ENCODE measurements at places on chromosomes 16 and 17.

- no peak for DNase-seq
Measured at GRCh38 chr16:47140686-47141085, 3.1 kb downstream of the NETO2 start.

DNA sequence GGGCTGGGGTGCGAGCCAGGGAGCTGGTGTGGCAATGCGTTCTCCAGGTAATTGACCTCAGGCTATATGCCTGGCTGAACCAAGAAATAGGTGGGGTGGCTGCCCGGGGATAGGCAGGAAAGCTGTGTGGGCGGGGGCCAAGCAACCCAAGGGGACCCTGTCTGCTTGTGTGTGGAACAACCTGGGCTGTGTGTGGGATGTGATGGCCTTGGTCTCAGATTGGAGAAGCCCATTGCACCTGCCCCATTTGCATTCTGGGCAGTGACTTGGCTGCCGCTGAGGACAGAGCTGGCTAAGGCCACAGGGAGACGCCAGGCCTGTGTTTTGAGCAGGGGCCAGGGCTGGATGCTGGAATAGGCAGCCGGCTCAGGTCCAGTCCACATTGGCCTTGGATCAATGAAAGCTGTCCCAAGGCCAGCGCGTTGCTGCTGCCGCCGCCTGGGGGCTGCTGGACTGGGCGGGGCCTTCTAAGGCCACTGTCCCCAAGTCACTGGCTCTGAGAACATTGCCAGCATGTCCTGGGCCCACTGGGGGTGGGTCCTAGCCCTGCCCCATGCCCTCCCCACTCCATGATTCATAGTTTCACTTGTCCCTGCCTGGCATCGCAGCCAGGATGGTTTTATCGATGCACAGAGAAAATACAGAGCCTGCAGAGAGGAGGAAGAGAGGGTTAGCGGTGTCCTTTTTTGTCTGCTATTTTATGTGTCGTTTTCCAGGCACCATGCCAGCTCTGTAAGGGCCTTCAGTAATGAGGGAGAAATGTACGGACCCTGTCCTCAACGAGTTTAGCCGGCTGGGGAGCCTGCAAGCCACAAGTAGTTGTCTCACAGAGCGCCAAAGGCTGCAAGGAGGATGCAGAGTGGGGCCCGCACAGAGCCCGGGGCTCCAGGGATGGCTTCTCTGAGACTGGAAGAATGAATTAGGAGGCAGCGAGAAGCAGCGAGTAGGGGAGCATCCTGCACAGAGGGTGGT is 43.9 kb downstream of the NKD1 start:
- DNase-seq: no peak

GRCh38 chr17:68783861-68784260 is 171.3 kb downstream of the ABCA8 start:
- no peak for DNase-seq

DNA sequence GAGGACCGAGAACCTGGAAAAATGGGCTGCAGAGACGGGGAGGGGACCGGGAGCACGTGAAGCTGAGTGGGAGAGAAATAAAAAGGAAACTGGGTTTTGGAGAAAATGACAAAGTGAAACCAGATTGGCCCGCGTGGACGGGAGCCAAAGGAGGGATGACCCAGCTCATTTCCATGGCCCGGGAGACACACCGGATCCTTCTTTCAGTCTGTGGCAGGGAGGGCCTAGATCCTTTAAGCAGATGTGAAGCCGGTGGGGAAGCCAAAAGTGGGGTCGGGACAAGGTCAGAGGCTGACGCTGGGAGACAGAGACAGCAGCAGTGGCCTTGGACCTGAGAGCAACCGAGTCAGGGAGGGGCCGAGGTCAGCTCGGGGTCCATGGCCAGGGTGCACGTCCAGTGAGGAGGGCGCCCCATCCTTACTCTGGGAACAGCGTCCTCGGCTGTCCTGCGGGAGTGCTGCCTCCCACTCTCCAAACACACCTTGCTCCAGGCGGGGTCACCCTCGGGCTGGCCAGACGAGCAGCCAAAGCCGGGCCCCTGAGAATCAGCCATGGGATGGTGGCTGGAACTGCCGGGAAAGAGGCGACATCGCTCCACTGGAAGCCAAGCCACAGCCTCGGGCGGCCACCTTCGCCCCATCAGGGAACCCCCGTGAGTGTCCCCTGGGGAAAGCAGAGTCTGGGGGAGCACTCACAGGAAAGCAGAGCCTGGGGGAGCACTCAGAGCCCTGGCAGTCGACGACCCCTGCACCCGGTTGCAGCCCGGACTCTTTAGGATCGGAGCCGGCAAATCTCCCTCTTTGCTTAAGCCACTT is 17.3 kb downstream of the CA5A start:
- DNase-seq: peak; percentile 62

GRCh38 chr17:40828454-40829044 is 6.1 kb upstream of the KRT10 start:
- no peak for DNase-seq

GRCh38 chr16:57807968-57808528 is 5.8 kb upstream of the KIFC3 start:
- peak; percentile 95 for DNase-seq

DNA sequence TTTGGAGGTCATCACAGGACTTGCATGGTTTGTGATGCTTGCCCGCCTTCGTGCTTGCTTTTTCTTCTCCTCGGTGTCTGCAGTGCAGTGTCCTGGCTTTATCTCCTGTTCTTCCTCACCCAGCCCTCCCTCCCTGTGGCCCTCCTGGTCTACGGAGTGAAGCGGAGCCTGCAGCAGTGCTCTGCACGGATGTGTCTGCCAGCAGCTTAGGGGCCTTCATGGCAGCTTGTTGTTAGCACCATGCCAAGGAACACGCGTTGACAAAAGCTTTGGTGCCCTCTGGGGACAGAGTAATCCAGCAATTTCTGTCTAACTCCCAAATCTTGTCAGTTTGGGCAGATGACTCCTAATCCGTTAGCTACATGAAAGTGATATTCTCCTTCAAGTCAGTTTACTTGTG is 9.9 kb downstream of the DHODH start:
- no peak for DNase-seq

GRCh38 chr17:75036643-75037268 is 10.0 kb downstream of the ATP5PD start:
- DNase-seq: peak; percentile 82

GRCh38 chr17:39999067-39999466 is 16.2 kb upstream of the CSF3 start:
- DNase-seq: no peak

- DNase-seq: no peak
Measured at GRCh38 chr17:39927929-39928857, 661 bp downstream of the LRRC3C start.

GRCh38 chr17:81840826-81841778 is 6.3 kb upstream of the PPP1R27 start:
- DNase-seq: no peak

DNA sequence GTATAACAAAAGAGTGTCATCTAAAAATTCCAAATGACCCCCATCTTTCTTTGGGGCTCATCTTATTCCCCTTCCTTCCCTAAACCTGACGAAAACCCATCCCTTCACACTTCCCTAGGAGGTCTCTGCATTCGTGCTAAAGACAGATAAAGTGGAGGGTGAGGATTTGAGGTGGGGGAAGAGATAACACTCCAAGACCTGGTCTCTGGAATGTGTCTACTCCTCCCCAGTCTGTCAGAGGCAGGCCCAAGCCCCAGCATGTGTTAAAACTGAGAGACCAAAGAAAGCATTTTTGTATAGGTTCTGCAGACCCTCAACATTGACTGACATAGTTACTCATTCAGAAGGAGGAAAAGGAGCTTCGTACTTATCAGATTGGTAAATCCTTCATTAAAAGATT is 11.0 kb upstream of the LHX1 start:
- DNase-seq: no peak

DNA sequence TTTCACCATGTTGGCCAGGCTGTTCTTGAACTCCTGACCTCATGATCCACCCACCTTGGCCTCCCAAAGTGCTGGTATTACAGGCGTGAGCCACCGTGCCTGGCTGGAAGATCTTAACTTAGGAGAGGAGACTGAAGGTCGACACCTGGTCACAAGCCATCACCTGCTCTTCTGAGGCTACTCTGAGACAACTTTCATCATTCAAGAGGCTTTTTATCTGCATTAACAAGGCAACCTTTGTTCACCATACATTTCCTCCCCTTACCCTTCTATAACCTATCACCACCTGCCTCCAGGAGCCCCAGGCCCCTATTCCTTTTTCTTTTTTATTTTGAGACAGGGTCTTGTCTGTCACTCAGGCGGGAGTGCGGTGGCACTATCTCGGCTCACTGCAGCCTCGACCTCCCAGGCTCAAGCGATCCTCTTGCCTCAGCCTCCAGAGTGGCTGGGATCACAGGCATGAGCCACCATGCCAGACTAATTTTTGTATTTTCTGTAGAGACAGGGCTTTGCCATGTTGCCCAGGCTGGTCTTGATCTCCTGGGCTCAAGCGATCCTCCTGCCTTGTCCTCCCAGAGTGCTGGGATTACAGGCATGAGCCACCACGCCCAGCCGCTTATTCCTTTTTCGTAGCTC is 6.2 kb downstream of the LITAF start:
- no peak for DNase-seq

GRCh38 chr17:46154151-46154816 is 38.9 kb downstream of the KANSL1 start:
- no peak for DNase-seq

GRCh38 chr17:16439303-16439791 is 24.0 kb downstream of the TRPV2 start:
- peak; percentile 30 for DNase-seq

DNA sequence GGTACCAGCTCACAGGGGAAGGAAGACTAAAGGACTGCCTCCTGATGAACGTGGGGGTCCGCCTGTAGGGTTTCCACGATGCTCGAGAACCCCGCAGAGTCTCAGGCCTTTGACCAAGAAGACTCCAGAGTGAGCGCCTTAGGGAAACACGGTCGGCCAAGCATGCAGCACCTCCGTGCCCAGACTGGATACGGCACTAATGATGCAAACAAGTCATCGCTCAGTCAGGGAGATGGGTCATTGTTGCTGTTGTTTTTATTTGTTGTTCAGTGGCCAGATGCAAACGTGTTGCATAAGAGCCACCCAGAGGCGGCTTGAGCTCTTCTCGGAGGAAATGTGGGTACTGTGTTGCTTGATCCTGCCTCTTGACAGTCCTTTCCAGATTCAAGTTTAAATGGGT is 19.3 kb upstream of the RBFOX3 start:
- no peak for DNase-seq

DNA sequence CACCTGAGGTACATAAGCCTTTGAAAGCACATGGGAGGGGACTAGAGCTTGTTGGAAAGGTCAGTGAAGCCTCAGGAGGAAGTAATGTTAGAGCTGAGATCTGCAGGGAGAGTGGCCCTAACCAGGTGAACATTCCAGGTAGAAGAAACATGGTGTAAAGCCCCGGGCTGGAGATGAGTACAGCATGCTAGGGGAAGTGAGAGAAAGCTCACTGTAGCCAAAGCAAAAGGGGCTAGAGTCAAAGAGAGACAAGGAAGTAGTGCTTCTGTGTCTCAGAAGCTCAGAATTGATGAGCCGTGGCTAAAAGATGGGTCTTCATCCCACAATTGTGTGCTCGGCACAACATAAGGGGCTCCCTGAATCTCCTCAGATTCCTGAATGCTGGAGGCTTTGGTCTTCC is 481.8 kb downstream of the XYLT1 start:
- no peak for DNase-seq

DNA sequence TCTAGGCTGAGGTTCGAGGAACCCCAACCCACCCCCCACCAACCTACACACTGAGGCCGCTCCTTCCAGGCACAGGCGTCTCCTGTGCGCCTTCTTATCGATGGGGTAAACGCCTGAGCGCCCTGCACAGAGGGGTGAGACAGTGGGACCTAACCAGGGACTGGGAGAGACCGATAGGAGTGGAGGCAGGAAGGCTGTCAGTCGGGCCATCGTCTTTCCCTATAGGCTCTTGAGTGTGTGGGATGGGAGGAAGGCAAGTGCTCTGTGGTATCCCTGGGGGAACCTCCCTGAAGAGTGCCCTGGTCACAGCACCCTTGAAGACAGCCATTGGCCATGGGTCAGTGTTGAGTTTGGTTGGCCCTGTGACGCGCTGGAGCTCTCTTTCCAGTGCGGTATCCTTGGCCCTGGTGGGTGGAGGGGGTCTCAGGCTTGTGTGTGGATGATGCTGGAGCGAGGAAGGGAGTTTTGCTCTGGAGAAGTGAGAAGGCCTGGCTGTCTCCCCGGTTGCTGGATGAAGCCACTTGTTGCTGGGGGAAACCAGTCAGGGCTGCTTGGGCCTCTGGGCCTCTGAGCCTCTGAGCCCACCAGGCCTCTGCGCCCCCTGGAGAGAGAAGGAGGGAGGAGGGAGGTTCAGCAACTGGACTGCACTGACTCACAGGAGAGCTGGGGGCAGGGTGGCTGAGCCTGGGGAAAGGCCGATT is 1.7 kb downstream of the GPRC5C start:
- no peak for DNase-seq

GRCh38 chr17:6097005-6097279 is 26.8 kb downstream of the WSCD1 start:
- no peak for DNase-seq

DNA sequence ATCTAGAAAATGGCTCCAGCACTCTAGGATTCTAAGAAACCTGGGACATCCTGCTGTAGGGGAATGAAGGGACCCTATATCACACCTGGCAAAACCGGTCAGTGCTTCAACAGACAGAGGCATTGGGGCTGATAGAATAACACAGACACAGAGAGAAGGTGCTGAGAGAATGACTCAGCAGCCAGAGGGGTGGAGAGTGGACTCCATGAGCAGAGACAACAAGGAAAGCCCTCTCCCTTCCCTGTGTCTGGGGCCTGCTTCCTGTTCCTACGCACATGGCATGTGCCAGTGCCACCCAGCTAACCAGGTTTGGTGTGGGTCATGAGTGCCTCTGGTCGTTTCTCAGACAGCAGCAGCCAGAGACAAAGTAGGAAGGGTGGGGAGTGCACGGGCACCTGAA is 140.3 kb downstream of the CCT6B start:
- no peak for DNase-seq

- DNase-seq: no peak
Measured at GRCh38 chr17:57956291-57957119, 1.3 kb upstream of the CUEDC1 start.

DNA sequence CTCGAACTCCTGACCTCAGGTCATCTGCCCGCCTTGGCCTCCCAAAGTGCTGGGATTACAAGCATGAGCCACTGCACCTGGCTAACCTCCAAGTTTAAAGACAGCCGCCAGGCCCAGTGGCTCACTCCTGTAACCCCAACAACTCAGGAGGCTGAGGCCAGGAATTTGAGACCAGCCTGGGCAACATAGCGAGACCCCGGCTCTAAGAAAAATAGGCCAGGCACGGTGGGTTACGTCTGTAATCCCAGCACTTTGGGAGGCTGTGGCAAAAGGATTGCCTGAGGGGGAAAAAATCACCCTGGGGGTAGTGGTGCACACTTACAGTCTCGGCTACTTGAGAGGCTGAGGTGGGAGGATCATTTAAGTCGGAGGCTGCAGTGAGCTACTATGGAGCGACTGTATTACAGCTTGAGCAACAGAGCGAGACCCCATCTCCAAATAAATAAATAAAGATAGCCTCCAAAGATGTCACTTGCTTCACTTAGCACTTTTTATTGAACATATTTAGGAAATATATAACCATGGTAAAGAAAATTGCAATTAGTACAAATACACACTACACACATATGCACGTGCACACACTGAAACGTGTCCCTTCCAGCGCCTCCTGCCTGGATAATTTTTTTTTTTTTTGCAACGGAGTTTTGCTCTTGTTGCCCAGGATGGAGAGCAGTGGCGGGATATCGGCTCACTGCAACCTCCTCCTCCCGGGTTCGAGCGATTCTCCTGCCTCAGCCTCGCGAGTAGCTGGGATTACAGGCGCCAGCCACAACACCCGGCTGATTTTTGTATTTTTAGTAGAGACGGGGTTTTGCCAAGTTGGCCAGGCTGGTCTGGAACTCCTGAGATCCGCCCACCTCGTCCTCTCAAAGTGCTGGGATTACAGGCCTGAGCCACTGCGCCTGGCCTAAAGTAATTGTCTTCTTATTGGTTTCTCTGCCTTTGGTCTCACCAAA is 1.4 kb upstream of the BCKDK start:
- no peak for DNase-seq

Measured in AG10803 (cell line).